Esophagus muscularis mucosa (tissue), 4 donors: ENCODE measurements at places on chromosomes 4 and X.

DNA sequence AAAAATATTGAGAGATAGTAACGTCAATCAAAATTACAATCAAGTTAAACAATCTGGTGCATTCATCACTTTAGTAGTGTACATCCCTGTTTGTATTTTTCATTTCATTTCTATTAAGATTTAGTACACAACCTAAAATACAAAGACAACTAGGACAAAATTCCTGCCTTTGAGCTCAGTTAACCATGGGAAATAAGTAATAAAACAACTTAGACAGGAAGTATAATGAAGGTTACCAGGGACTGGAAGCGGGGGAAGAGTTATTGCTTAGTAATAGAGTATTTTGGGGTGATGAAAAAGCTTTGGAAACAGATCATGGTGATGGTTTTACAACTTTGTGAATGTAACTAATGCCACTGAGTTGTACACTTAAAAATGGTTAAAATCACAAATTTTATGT lies 25.6 kb upstream of the ATXN3L start:
- no peak for DNase-seq

DNA sequence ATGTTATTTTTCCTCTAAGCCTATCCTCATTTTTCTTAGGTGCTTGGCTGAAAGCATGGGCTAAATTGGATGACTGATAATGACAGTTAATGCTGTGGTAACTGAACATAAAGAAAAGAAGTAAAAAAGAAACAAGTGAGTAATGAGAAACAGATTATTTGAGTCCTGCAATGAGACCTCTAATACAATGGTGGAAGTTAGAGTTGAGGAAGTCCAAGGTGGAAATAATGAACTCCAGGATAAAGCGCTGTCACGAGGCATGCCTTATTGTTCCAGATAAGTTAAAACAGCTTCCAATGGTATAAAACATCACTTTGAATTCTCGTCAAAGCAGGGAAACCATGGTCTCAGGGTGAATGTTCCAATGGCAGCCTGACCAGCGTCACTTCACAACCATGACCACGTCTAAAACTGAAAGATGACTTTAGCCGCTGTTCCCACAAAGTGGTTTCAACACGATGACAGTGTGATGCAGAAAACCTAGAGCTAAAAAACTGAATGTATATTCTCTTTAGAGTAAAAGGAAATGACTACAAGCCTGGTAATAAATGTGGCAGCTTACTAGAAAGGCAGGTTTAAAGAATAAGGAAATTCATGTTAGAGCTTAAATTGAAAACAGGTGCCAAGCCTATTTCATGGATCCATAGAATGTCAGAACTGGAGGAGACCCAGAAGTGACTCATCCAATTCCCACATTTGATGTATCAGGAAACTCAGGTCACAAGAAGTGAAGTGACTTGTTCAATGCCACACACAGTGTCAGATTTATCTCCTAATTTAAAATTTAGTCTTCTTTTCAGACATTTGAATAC lies 202.6 kb upstream of the GYPA start:
- no peak for DNase-seq

DNA sequence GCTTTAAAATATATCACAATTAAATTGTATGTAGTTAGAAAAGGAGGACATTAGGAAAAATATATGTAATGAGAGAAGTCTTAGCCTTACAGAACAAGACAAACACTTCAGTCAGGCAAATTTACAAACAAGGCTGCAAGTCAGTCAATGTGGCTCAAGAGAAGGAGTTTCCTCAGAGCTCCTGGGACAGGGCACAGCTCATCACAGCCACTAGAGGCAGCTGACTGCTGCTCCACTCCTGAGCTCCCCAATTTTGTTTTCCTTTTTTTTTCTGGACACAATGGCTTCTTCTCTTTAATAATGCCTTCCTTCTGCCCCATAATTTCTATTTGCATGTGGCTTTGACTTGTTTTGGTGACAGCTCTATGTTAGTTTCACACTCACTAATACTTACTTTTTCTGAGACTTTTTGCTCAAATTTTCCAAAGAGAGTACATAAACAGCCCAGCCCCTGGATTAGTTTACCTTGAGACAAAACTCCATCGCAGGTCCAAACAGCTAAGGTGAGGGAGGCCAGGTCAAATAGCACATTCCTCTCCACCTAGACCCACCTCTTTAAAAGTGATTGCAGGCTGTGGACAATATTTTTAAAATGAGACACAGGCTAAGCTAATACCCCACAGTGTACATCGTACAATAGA lies 850.4 kb upstream of the FRG1 start:
- no peak for DNase-seq

DNA sequence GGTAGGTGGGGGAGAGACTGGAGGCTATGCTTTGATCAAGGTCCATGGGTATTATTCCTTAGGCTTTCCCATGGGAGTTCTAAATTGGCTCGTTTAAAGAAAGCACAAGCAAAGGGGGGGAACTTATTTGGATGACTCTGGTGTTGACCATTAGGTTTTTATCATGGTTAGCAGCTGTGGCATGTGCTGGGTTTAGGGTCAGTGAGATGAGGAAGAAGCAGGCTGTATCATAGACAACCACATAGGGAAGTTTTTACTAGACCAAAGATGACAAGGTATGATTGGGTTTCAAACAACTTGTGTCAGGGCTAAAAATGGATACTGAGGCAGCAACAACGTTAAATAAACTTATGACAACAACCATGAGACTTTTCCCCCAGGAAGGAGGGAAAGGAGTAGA lies 97.7 kb downstream of the DNAAF6 start:
- no peak for DNase-seq

GRCh38 chrX:22800360-22800759 lies 199.4 kb upstream of the DDX53 start:
- DNase-seq, result no peak

DNA sequence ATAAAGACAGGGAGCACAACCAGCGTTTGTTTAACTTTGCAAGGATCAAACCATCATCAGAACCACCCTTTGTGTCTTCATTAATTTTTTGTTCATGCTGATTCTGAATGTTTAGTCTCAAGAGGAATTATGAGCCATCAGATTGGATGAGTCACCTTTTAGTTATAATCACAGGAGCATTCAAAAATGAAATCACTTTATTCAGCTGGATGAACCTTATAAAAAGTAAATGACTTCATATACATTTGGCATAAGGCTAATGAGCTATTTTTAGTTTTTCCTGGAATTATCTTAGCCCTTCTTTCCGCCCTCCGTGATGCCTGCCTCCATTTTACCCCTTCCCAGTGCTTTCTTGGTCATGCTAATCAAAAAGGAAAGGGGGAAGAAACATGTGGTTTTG lies 103.6 kb downstream of the SORBS2 start:
- DNase-seq, result no peak

DNA sequence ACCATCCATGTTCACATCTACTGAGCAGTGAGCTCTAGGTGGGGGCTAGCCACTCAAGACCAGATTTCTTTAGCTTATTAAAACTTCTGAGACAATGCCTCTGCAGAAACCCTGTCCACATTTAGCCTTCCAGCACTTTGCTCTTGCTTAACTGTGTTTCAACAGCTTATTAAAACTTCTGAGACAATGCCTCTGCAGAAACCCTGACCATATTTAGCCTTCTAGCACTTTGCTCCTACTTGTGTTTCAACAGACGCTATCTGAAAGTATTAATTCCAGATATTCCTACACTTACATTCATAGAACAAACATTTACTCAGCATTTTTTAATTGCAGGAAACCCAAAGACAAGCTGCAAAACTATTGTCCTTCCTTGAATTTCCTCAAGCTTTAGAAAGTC lies 91.9 kb downstream of the SEL1L3 start:
- no peak for DNase-seq

DNA sequence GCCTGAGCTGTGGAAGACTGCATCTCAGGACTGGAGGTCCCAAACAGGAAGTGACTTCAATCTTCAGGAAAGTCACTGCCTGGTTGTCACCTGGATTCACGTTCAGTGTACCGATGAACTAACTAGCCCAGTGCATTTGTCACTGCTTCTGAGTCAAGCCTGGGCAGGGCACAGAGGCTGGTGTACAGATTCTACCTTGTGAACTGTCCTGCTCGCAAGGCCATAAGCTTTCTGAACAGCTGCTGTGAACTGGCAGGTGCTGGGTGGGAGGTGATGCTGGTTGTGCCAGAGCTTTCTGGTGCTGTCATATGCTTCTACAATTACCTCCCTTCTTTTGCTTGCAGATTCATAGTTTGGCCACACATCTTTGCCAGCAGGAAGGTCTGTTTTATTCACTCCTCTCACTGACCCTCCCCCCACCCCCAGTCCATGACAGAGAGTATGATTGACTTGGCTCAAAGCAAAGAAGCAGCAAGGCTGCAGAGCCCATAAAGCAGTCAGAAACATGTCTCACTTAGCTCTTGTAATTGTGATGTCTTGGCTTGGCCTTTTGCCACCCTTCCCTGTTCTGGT lies 40.5 kb downstream of the ZCCHC12 start:
- no peak for DNase-seq

DNA sequence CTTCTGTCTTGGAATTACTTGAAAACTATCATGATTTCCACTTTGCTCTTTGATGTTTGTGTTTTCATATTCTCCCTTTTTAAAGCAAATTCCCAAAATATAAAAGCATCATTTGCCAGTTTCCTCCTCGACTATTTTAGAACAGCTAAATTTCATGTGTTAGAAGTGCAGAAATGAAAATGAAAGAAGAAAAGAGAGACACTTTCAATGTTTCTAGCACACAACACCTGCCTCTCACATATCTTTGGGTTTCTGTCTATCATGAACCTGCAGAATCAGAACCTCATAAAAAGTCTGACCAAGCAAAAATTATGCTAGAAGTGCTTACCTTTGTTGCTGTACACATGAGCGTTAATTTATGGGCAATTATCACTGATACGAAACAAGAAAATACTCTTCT lies 1.9 kb upstream of the NEUROG2 start:
- DNase-seq, result no peak

- DNase-seq, result no peak
Measured at GRCh38 chr4:4618847-4619246, 77.0 kb upstream of the STX18 start.

- no peak for DNase-seq
Measured at GRCh38 chrX:17792826-17793225, 55.5 kb downstream of the SCML1 start.

DNA sequence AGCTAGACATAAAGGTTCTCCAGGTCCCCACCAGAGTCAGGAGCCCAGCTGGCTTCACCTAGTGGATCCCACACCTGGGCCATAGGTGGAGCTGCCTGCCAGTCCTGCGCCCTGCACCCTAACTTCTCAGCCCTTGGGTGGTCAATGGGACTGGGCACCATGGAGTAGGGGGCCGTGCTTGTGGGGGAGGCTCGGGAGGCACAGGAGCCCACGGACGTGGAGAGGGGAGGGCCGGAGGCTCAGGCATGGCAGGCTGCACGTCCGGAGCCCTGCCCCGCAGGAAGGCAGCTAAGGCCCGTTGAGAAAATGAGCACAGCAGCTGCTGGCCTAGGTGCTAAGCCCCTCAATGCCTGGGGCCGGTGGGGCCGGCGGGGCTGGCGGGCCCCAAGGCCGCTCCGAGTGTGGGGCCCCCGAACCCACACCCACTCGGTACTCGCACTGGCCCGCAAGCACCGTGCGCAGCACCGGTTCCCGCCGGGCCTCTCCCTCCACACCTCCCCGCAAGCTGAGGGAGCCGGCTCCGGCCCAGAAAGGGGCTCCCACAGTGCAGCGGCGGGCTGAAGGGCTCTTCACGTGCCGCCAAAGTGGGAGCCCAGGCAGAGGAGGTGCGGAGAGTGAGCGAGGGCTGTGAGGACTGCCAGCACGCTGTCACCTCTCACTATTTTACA lies 291.1 kb downstream of the KLHL4 start:
- no peak for DNase-seq

DNA sequence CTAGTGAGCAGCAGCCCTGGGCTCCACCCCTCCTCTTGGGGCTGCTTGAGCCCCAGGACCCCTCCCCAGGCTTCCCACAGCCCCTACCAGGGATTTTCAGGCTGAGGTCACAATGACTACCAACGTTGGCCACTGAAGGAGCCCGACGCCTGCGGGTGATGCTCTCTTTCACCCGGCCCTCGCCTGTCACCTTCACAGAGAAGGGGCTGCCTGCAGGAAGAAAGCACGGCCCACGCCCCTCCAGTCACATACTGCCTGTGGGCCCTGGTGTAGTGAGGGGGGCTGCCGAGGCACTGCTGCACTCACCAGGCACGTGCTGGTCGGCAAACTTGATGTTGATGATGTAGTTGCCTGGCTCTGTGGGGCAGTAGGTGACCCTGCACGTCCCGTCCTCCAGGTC lies 22.0 kb downstream of the FLNA start:
- no peak for DNase-seq
